ENCODE measurements at places on chromosomes 3 and 15.

- no peak for DNase-seq
These were observed 951 bp downstream of the POMGNT2 start for GRCh38 chr3:43104660-43105595.

DNA sequence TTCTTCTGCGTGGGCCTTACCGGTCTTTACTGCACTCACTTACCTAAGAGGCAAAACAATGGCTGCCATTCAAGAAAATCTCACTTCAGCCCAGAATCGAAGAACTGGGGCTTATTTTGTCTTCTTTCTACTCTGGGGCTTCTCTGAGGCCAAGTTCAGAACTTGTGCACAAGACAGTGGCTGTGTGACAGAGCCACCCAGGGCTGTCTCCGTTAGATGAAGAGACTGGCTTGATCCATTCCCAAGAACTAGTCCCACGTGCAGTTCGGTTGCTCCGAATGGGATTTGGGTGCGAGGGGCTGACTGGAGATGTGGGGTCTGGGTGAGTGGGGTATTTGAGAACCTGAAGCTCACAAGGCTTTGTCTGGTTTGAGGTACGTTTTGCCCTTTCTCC lies 795 bp upstream of the TCF12 start:
- DNase-seq = no peak

DNA sequence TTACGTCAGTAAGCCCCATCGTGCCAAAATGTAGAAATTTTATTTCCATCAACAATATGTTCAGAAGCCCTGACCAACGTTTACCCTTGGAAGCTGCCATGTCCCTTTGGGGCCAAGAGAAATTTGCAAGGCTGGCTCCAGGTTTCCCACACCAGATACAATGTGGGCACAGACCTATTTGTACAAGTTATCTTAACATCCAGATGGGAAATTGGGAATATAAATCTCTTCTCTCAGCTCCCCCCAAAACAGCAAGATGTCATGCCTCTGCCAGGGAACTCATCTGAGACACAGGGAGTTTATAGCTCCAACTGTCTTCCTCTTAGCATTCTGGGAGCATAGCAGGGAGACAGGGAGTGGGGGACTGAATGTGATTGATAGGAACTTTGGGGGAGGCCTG lies 9.3 kb upstream of the DPPA2 start:
- no peak for DNase-seq

GRCh38 chr3:99954914-99955644 lies 137.4 kb downstream of the CMSS1 start:
- no peak for DNase-seq

DNA sequence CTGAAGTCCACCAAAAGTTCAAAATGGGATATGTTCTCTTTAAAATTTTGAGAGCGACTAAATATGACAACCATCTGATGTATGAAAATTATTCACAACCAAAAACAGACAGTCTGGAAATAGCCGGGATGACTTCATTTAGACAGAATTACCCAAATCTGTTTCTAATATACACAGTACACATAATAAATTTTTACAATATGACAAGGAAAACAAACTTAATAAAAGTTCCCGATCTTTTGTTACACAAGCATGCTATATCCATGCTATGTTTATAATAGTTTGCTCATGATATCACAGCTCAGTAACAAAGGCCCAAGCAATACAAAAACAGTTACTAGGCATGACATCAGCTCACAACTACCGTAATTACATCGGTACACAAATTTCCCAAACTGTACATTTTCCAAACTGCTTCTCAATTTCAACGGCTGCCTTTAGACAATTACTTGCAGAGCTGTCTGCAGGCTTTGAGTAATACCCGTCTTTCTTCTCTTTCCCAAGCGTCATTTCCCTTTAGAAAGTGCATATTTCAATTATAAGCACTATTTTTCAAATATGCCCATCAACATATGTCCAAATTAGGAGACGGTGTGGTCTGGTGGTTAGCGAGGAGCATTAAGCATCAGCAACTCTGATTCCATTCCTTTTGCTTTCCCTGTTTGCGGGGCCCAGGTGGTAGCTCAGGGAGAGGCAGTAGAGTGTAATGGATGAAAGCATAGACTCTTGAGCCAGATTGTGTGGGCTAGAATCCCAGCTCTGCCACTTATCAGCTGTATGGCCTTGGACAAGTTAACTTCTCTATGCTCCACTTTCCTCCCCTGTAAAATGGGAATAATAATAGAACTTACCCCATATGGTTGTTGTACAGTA lies 481.2 kb downstream of the FOXP1 start:
- no peak for DNase-seq

- DNase-seq = no peak
These were observed 89.4 kb upstream of the TJP1 start for GRCh38 chr15:29911705-29912104.

- no peak for DNase-seq
These were observed 225.8 kb upstream of the ZNF717 start for GRCh38 chr3:76011121-76011520.

DNA sequence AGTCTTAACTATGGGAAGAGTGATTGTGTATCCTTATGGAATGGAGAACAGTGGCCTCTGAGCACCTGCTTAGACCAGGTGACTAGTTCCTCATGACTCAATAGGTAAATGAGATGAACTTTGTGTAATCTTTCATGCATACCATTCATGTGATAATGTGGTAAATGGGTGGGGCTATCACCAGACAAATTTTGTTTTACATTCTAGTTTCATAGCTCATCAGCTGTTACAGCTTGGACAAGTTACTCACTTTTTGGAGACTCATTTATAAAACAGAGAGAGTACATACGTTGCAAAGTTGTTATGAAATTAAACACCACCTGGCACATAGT lies 103.7 kb upstream of the TGFBR2 start:
- DNase-seq = no peak

- no peak for DNase-seq
These were observed 42.7 kb downstream of the EIF2AK4 start for GRCh38 chr15:39976291-39977274.

DNA sequence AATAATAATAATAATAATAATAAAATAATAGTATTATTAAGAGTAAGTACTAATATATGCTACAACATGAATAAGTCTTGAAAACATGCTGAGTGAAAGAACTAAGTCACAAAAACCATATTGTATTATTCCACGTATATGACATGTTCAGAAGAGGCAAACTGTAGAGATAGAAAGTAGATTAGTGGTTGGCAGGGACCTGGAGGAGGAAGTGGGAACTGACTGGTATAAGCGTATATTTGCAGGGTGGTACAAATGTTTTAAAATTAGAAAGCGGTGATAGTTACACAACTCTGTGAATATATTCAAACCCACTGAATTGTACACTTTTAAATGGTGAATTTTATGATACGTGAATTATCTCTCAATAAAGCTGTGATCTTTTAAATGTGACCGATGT lies 32.8 kb downstream of the LRRK1 start:
- no peak for DNase-seq

DNA sequence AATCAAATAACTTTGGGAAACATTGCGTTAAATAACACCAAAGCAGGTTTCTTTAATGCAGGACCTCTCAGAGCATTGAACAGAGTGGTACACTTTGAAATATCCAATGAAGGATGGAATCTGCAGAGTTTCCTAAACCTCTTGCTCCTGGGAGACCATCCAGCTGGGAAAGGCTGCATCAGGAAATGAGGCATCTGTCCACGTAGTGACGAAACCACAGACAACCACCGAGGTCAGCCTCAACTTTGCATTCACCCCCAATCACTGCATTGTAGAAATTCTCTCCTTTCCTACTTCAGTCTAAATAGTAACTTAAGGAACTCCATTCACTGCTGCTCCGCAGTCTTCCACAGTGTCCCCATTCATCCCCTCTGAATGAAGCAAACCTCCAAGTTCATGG lies 41.5 kb upstream of the CDV3 start:
- DNase-seq = no peak

GRCh38 chr3:81554388-81554787 lies 207.1 kb downstream of the GBE1 start:
- DNase-seq = no peak
